ENCODE measurements at places on chromosomes 2 and 18. TPM values are rescaled to one million over a fixed set of nuclear protein-coding genes. Genes with fewer than 3 reads are reported as not detected.

Gene RESP18
- not detected for total RNA-seq

Gene C2orf80
- not detected for total RNA-seq

Gene PPP1R1C
- total RNA-seq, result 5.2 TPM

Gene CPO
- total RNA-seq, result not detected

Gene TTN
- total RNA-seq, result 0.52 TPM

Gene DCDC2C
- not detected for total RNA-seq

Gene HOXD1
- not detected for total RNA-seq

Gene SCYGR8
- not detected for total RNA-seq

Gene SKOR2
- not detected for total RNA-seq

Gene PROC
- 0.64 TPM for total RNA-seq

Gene CYP26B1
- total RNA-seq, result 6.8 TPM

Gene LCT
- not detected for total RNA-seq

Gene SERPINB13
- total RNA-seq, result not detected

Gene DSG1
- not detected for total RNA-seq

Gene TRABD2A
- 3.7 TPM for total RNA-seq

Gene STPG4
- not detected for total RNA-seq

Gene MROH2A
- not detected for total RNA-seq

Gene EFHD1
- 1.7 TPM for total RNA-seq

Gene ACTG2
- total RNA-seq, result 0.89 TPM

Gene TLX2
- total RNA-seq, result 0.34 TPM

Gene CERKL
- total RNA-seq, result 2.2 TPM

Gene SRD5A2
- not detected for total RNA-seq

Gene GNLY
- total RNA-seq, result not detected

Gene IRS1
- total RNA-seq, result 12.6 TPM

Gene SAG
- not detected for total RNA-seq

Gene LAMA1
- 1.6 TPM for total RNA-seq

Gene CAPN14
- total RNA-seq, result 1.0 TPM

Gene SUMO1
- 207 TPM for total RNA-seq

Gene C2orf81
- total RNA-seq, result 1.6 TPM

Gene REG1B
- total RNA-seq, result not detected

Gene INHA
- total RNA-seq, result 0.12 TPM

Gene RIOK3
- 64.3 TPM for total RNA-seq

Gene ZNF396
- 1.7 TPM for total RNA-seq

Gene IL1RN
- total RNA-seq, result not detected

Gene THSD7B
- 0.05 TPM for total RNA-seq

Gene COL6A3
- 2.1 TPM for total RNA-seq

Gene GDF7
- total RNA-seq, result not detected

Gene CHST9
- not detected for total RNA-seq

Gene CCDC121
- total RNA-seq, result 1.4 TPM

Gene EVA1A
- 122 TPM for total RNA-seq

Gene RAD51AP2
- not detected for total RNA-seq

Gene KCNIP3
- total RNA-seq, result 3.3 TPM

Gene CASP10
- 7.9 TPM for total RNA-seq

Gene GKN1
- total RNA-seq, result not detected

Gene CSRNP3
- total RNA-seq, result 0.27 TPM

Gene HOXD12
- 0.12 TPM for total RNA-seq
